Amniotic stem cell (primary cell): ENCODE measurements at places on chromosomes 6 and 20.

GRCh38 chr20:11966186-11966585 lies 48.5 kb downstream of the BTBD3 start:
- DNase-seq, result no peak

GRCh38 chr20:13054011-13054410 lies 45.2 kb downstream of the SPTLC3 start:
- DNase-seq, result no peak

DNA sequence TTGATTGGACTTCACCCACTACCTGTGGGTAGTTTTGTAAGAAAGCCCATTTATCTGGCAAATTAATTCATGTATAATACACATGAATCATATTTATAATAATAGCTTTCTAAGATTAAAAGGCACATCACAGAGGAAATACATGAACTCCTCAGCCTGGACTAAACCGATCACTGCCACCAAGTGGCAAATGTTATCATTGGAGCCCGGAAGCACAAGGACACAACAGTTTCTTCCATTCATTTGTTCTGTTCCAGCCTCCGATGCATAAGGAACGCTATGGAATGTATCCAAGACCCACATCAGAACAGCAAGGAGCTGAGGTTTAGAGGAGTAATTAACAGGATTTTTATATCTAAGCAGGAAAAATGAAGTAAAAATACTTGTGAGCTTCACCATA lies 13.9 kb upstream of the IPCEF1 start:
- no peak for DNase-seq

DNA sequence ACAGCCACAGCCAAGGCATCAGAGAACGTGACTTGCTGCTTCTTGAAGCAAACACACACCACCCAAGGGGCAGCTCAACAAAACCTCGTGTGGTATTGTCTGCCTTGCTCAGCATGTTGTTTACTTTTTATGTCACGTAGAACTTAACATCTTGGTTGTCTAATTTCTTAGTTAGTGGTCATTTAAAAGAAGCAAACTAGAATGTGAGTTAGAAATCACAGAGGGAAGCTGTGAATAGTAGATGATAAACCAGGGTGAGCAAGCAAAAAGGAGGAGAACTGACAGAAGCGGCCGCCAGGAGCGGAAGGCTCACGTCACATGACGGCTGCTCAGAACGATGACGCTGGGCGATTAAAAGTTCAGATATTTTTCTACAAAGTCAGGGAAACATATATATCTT lies 51.5 kb upstream of the KIF25 start:
- DNase-seq, result no peak

DNA sequence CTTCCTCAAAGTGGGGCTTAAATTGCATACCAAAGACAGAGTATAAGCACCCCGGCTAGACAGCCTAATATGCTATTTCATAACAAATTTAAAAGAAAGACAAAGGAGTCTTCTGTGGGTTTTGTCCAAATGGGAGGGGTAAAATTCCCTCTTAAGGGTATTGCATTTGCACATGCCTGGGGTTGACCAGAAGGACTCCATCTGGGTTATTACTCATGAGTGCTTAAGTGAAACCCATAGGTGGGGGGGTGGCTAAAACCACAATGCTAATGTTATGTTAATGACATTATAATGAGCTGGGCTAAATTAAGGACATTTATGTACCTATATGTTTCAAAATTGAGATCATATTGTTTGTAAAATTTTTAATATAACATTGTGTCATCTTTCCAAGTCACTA lies 15.0 kb downstream of the IMPG1 start:
- no peak for DNase-seq
